ENCODE measurements at places on chromosomes 13 and 19.

DNA sequence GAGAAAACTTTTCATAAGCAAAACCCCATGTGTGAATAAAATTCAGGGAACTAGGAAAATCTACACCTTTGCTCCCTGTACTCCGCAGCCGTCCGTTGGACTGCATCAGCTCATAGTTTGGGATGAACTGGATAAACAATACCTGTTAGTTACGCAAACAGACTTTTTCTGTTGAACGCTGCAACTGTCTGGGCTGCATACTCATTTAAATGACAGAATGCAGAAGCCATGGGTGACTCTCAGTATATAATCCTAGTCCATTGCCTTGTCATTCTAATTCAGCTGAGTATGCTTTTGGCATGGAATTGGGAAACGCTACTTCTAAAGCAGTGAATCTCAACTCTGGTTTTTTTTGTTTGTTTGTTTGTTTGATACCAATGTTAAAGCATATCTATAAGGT lies 151.6 kb downstream of the SLITRK1 start:
- peak; percentile 29 for DNase-seq

DNA sequence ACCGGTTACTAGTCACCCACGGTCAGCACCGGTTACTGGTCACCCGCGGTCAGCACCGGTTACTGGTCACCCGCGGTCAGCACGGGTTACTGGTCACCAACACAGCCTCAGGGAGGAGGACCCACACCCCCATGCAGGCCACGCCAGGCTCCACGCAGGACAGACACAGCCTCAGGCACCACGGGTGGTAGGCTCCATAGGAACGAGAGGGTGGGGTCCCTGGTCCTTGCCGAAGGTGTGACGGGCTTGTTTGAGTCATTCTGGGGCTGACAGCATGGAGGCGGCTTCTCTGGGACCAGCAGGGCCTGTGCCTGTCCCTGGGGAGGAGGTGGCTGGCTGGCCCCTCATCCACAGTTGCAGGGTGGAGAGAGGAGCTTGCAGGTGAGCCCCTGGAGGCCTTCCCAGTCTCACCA lies 122.8 kb upstream of the SOX1 start:
- no peak for DNase-seq

GRCh38 chr19:398719-399118 lies 10.2 kb downstream of the C2CD4C start:
- no peak for DNase-seq

- no peak for DNase-seq
These were observed 365.7 kb upstream of the KLHL1 start for GRCh38 chr13:70473907-70474306.

GRCh38 chr13:22880741-22881720 lies 299.7 kb upstream of the SGCG start:
- no peak for DNase-seq

DNA sequence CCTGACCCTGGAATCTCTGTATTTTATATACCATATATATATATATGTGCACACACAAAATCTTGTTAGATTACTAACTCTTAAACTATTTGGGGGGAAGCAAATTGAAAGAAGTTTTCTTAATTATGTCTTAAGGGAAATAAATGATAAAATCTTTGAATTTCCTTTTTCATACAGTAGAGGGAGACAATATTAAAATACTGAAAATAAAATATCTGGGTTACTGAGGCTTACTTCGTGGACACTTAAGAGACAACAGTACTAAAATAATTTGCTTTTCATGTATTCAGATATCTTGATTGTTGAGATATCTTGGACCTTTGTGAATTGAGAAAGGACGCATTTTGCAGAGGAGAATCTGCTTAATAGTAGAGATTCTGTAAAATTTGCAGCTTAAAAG lies 17.0 kb downstream of the SUGT1 start:
- no peak for DNase-seq

DNA sequence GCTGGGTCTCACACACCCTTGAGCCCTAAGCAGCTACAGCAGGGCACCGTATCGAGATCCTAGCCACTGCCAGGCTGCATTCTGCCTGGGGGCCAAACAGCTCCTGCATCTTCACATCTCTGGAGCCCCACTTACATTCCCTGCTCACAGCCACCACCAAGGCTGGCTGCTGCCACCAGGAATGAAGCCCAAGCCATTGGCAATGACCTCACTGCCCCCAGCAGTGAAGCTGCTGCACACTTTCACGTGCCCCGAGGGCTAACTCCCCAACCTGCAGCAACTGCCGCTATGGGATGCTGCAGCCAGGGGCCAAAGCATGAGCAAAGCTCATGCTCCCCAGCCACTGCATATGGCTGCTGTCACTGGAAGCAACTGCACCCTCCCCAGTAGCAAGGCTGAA lies 42.0 kb downstream of the F2RL3 start:
- DNase-seq: no peak

Measured in left lung (tissue), 14 donors.